ENCODE measurements at places on chromosomes 3 and 15. TPM values are rescaled to one million over a fixed set of nuclear protein-coding genes. Genes with fewer than 3 reads are reported as not detected.

Gene C3orf85
- total RNA-seq = not detected

Gene FANCD2OS
- not detected for total RNA-seq

Gene HCLS1
- 64.7 TPM for total RNA-seq

DNA sequence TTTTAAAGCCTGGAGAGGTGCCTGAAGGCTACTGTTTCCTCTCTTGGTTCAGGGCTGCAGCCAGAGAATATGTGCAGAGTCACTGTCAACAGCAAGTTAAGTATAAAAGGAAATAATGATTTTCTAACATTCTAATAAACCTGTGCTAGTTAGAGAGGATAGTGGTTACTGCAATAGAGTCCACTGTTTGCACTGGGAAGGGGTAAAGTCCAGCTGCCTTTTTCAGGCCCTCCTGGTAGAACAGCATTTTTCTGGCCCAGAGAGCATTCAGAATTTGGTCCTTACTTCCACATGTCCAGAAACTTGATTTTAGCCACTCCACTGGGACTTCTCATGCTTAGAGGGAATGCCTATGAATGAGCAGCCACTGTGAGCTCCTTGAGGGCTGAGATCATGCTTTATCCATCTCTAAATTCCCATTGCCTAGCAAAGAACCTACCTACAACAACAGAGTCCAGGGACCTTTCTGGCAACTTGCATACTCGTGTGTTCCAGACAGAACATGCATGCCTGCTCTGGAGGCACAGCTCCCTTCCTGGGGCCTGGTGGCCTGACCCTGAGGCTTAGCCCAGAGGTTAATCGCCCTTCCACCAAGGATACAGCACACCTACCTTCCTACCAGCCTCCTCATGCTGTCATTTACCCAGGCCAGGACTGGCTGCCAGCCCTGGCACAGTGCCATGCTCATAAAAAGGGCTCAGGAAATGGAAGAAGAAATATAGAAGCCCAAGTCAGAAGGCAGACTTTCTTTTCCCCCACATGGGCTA, 50.3 kb upstream of the ATP13A3 start:
- H3K27ac ChIP-seq = peak overlapping the region; percentile 2
- peaks cover 19% of the 10 kb centered on the region for H3K4me1 ChIP-seq
- H3K4me3 ChIP-seq = no peak overlapping the region
- H3K36me3 ChIP-seq = no peaks in the 10 kb centered on the region
- DNase-seq = no peak
- H3K27me3 ChIP-seq = no peaks in the 10 kb centered on the region

GRCh38 chr15:80970658-80971057, 19.0 kb downstream of the MESD start:
- no peak overlapping the region for H3K27ac ChIP-seq
- no peaks in the 10 kb centered on the region for H3K36me3 ChIP-seq
- peaks cover 21% of the 10 kb centered on the region for H3K4me1 ChIP-seq
- no peaks in the 10 kb centered on the region for H3K27me3 ChIP-seq
- H3K4me3 ChIP-seq = no peak overlapping the region

- H3K27ac ChIP-seq = no peak overlapping the region
- no peak for DNase-seq
- H3K4me3 ChIP-seq = no peak overlapping the region
- no peaks in the 10 kb centered on the region for H3K4me1 ChIP-seq
- H3K36me3 ChIP-seq = no peaks in the 10 kb centered on the region
These were observed 19.6 kb upstream of the LEO1 start for GRCh38 chr15:51991141-51991540.

GRCh38 chr15:52031556-52031955, 12.5 kb downstream of the MAPK6 start:
- H3K27me3 ChIP-seq = no peaks in the 10 kb centered on the region
- no peak for DNase-seq
- H3K4me1 ChIP-seq = peaks cover 13% of the 10 kb centered on the region
- H3K27ac ChIP-seq = no peak overlapping the region
- H3K4me3 ChIP-seq = no peak overlapping the region
- H3K36me3 ChIP-seq = no peaks in the 10 kb centered on the region

DNA sequence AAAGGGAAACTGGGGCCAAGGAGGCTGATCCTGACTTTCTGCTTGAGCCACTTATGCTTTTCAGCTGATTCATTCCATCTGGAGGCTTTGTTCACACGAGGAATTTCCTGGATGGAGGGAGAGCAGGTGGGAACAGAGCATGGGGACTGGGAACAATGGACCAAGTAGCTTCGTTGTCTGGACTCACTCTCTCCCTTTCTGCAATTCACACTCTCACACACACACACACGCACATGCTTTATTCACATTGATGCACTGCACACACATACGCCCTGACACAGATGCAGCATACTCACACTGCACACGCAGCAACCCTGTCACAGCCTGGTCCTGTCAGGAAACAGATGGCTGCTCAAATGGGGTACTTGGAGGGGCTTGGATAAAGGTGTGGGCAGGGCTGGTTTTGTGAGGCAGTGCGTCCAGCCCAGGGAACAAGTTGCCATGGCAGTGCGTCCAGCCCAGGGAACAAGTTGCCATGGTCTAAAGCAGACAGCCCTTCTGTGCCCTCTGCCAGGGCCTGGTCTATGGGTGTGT, 19.8 kb upstream of the CHCHD6 start:
- H3K27me3 ChIP-seq = no peaks in the 10 kb centered on the region
- no peak for DNase-seq
- no peaks in the 10 kb centered on the region for H3K36me3 ChIP-seq
- peaks cover 3% of the 10 kb centered on the region for H3K4me1 ChIP-seq
- H3K4me3 ChIP-seq = no peak overlapping the region
- H3K27ac ChIP-seq = no peak overlapping the region

DNA sequence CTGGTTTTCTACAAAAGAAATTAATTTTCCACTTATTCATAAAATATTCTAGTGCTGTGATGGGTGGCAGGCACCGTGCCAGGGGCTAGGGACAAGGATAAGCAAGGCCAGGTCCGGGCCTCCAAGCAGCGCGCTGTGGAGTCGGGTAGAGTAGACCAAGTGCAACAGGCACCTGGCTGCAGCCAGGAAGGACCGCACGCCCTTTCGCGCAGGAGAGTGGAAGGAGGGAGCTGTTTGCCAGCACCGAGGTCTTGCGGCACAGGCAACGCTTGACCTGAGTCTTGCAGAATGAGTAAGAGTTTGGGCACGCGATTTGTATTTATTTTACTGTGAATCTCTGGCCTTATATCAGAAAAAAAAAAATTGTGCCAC, at the start of gene CASR:
TSS of gene CASR (plus strand) at position 148 of the 372 bp plus-strand sequence. CDS start 70,522 bp downstream, outside the sequence.
- no peaks in the 10 kb centered on the region for H3K27me3 ChIP-seq
- no peak for DNase-seq
- no peaks in the 10 kb centered on the region for H3K36me3 ChIP-seq
- no peak within 1 kb of the TSS for H3K27ac ChIP-seq
- no peak within 1 kb of the TSS for H3K4me3 ChIP-seq
- H3K4me1 ChIP-seq = peaks cover 9% of the 10 kb centered on the region

GRCh38 chr3:43641306-43642114, 19.7 kb upstream of the ANO10 start:
- no peaks in the 10 kb centered on the region for H3K27me3 ChIP-seq
- DNase-seq = no peak
- H3K27ac ChIP-seq = no peak overlapping the region
- no peak overlapping the region for H3K4me3 ChIP-seq

- H3K27me3 ChIP-seq = no peaks in the 10 kb centered on the region
- no peaks in the 10 kb centered on the region for H3K36me3 ChIP-seq
- peak overlapping the region; percentile 62 for H3K4me3 ChIP-seq
- H3K27ac ChIP-seq = peak overlapping the region; percentile 75
These were observed 557 bp downstream of the ELL3 start for GRCh38 chr15:43776101-43776717.

- no peak overlapping the region for H3K27ac ChIP-seq
- DNase-seq = no peak
- H3K36me3 ChIP-seq = no peaks in the 10 kb centered on the region
- no peaks in the 10 kb centered on the region for H3K27me3 ChIP-seq
- H3K4me1 ChIP-seq = no peaks in the 10 kb centered on the region
These were observed 32.8 kb downstream of the YEATS2 start for GRCh38 chr3:183730361-183730760.

- no peaks in the 10 kb centered on the region for H3K4me1 ChIP-seq
- DNase-seq = no peak
- no peaks in the 10 kb centered on the region for H3K36me3 ChIP-seq
- H3K27ac ChIP-seq = no peak overlapping the region
- H3K4me3 ChIP-seq = no peak overlapping the region
These were observed 74.2 kb upstream of the GCNT3 start for GRCh38 chr15:59537403-59537802.

DNA sequence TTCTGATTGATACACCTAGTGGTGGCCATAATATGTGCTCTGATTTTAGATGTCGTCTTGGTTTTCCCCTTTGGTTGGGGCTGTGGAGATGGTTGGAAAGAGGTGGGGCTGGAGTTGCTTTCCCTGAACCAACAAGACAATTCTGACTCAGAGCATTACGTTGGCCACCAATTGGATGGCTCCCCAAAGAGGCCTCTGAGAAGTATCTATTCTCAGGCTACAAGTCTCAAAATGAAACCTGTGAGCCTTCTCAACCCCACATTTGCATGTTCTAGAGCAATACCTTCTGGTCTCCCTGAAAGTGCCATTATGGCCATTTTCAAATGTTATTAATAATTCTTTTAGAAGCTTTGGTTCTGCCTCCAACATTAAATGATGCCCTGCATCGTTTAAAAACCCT, 188.4 kb upstream of the WNT5A start:
- H3K4me3 ChIP-seq = no peak overlapping the region
- DNase-seq = no peak
- H3K27me3 ChIP-seq = no peaks in the 10 kb centered on the region
- no peaks in the 10 kb centered on the region for H3K36me3 ChIP-seq
- no peak overlapping the region for H3K27ac ChIP-seq
- no peaks in the 10 kb centered on the region for H3K4me1 ChIP-seq

- no peaks in the 10 kb centered on the region for H3K36me3 ChIP-seq
- DNase-seq = no peak
- no peak overlapping the region for H3K27ac ChIP-seq
- H3K4me3 ChIP-seq = no peak overlapping the region
- H3K27me3 ChIP-seq = no peaks in the 10 kb centered on the region
These were observed 18.7 kb upstream of the CLSTN2 start for GRCh38 chr3:139916271-139916670.

Measured in tibial nerve (tissue), 4 donors.